Natural killer cell treated with Interleukin-12 subunit alpha and Interleukin-12 subunit beta and Interleukin-15 and Interleukin-18, amount 100 ng/mL, for 72 hours (primary cell): ENCODE measurements at places on chromosomes 4 and X. TPM values are rescaled to one million over a fixed set of nuclear protein-coding genes. Genes with fewer than 3 reads are reported as not detected.
A peak's percentile ranks its signal among the peaks of the same experiment; 100 is the strongest.

The SPACA5 gene
- not detected for total RNA-seq

The LONRF3 gene
- 8.0 TPM for total RNA-seq

The MAML3 gene
- 0.40 TPM for total RNA-seq

DNA sequence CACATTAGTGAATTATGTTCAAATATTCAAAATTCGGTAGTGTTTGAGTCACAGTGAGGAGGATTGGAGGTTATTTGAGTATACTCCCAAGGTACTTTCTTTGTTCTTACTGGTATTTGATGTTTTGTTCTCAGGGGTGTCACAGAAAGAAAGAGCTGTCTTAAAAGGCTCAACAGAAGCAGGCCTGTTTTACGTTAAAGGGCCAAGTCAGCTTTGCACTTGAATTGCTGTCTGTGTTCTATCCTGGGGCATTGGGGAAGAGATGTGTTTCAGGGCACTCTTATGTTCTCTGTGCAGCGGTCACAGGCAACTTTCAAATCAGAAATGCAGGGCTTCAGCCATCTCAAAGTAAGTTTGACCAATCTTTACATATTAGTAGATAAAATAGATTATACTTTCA is 1113.1 kb upstream of the LCORL start:
- no peak for DNase-seq

DNA sequence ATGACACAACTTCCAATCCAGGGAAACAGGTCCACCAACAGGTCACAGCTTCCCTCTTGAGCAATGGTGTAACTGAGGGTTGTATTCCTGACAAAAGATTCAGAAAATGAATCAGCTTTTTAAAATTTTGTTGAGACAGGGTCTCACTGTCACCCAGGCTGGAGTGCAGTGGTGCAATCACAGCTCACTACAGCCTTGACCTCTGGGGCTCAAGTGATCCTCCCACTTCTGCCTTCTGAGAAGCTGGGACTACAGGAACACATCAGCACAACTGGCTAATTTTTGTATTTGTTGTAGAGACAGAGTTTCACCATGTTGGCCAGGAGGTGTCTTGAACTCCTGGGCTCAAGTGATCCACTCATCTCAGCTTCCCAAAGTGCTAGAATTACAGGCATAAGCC is 43.7 kb downstream of the SAT1 start:
- no peak for DNase-seq

DNA sequence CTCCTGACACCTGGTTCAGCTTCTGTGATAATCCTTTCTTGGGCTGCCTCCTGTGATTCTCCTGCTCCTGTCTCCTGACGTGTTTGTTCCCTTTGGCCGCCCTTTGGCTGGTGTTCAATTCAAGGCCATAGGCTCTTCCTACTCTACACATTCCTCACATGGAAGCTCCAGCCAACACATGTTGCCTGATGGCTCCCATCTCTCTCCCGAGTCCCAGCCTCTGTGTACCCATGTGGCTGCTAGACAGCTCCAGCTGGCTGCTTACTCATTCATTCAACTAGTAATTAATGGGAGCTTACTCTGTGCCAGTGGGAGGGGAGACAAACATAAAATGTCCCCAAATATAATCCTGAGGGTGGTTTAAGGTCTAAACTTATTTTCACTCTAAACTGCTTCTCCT is 9.2 kb upstream of the MED28 start:
- no peak for DNase-seq

DNA sequence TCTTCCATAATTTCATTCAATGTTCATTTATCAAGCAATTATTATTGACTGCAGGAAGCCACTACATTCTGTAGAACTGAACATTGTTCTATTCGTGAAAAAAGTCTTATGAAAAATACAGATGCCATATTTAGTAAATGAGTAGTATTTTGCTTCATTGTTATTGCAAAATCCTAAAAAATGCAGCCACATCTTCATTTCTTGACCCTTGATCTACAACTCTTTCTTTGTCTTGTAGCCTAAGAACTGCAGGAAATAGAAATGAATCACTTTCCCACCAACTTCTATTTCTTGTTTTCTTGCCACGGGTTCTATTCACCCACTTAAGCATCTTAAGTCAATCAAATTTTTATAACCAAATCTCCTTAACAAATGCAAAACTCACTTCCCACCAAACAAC is 63.3 kb downstream of the KCNIP4 start:
- no peak for DNase-seq

DNA sequence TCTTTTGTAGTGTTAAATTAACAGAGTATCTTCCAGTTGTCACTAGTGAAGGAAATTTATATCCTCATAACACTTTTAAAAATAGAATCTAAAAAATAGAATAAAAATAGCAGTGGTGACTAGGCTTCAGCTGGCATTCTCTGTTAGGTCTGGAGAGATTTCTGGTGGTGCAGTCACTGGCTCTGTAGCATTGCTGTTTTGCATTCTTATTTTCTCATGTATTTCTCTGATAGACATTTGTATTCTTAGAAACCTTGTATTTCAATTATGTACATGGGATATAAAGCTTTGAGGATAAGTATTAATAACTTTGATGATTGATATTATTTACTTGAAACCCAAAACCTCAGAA is 87.6 kb downstream of the TMEM131L start:
- no peak for DNase-seq

DNA sequence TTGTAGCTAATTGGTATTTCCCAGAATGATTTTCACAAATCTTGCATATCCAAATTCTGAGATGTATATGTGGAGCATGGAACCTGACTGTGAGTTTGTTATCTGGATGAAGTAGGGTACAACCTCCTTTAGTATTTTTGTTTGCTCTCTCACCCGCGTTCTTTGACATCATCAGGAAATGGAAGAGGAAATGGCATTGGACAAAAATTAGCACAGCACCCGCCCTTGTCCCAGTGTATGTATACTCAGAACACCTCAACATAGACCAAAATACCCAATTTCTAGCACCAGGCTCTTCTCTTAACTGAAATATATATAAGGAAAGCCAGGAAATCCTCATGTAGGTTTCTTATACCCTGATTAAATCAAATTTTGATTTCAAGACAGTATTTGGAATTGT is 6.9 kb upstream of the PGRMC2 start:
- no peak for DNase-seq

DNA sequence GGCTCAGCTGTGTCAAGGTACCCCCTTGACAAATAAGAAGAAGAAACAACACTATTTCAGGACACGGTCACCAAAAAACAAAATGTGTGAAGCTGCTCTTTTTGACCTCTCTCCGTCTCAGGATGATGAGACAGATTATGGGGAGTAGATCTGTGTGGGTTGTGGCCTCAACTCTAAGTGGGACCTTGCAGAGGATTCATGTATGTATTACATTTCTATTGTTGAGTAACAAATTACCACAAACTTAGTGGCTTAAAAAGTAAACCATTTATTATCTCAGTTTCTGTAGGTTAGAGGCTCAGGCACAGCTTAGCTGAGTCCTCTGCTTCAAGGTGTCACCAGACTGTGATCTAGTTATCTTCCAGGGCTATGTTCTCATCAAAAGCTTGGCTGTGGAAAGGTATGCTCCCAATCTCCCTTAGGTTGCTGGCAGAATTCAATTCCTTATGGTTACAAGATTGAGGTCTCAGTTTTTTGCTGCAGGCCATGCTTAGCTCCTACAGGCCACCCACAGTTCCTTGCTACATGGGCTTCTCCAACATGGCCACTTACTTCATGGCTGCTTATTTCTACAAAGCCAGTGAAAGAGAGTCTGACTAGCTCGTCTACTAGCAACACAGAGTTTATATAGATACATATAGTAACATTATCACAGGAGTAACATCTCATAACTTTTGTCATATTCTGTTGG is 28.1 kb downstream of the DGKK start:
- DNase-seq: no peak

DNA sequence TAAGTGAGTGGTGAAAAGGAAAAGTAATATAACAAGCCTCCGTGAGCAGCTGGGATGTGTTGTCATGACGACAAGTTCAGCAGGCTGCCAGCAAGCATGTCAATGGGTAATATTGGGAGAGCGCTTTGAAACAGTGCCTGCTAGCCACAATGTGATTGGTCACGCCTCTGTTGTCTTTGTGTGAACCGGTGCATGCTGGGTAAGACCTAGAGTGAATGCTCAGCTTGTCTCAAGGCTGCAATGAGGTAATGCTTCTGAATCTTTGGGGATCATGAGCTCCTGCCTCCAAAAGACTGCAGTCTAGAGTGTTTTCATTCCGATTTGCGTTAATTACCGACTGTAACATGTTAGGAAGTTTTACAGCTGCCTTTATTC is 54.9 kb downstream of the STOX2 start:
- no peak for DNase-seq

DNA sequence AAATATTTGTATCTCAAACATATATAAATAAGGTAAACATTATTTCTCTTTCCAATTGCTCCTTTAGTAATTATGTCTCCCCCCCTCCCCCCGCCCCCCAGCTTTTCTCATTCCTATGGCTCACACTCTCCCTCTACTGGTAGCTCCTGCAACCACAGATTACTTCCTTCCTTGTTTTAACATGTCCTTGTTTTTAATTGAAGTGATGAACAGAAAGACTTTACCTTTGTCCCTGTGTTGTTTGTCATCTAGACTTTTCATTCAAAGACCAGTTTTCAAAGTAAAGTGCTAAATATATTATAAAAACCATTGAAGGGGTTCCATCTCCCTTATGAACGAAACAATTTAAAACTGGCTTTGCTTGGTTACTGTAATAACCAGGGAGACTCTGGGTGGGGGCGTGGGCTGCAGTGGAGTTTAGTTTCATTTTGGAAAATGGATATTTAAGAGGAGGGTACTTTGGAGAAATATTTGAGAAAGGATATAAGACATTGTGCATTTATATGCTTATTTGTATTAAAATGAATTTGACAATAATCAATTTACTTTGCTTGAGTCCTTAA is 352.9 kb downstream of the RAPGEF2 start:
- no peak for DNase-seq

DNA sequence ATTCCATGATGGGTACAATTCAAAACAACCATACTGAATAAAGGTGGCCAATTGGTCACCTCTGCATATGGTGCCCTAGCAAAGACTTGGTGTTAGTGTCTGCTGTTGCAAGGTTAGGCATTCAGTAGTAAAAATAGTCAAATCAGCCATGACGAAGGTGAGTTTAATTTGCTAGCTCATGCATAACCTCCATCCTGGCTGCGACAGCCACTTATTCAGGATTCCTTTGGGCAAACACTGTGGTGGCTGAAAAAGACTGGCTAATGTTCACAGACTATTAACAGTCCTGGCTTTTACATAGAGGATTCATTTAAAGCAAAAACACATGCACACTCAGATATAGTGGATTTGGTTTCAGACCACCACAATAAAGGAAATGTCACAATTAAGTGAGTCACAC is 34.8 kb upstream of the MAP9 start:
- no peak for DNase-seq

DNA sequence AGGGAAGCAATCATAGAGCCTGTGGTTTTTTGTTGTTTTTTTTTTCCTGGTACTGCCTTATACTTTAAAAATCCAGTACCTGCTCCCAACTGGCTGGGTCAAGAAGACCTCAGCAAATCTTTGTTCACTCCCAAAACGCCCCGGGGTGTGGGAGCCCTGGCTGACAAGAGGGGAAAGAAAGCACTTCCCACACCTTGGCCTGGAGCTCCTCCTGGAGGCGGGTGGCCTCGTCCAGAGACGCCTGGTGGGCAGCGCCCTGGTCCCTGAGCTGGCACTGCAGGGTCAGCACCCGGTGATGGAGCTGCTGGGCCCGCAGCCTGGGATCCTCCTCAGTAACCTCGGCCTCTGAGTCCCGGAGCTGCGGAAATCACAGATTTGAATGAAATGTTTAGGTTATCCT is 38.2 kb downstream of the C4orf50 start:
- DNase-seq: peak; percentile 25

DNA sequence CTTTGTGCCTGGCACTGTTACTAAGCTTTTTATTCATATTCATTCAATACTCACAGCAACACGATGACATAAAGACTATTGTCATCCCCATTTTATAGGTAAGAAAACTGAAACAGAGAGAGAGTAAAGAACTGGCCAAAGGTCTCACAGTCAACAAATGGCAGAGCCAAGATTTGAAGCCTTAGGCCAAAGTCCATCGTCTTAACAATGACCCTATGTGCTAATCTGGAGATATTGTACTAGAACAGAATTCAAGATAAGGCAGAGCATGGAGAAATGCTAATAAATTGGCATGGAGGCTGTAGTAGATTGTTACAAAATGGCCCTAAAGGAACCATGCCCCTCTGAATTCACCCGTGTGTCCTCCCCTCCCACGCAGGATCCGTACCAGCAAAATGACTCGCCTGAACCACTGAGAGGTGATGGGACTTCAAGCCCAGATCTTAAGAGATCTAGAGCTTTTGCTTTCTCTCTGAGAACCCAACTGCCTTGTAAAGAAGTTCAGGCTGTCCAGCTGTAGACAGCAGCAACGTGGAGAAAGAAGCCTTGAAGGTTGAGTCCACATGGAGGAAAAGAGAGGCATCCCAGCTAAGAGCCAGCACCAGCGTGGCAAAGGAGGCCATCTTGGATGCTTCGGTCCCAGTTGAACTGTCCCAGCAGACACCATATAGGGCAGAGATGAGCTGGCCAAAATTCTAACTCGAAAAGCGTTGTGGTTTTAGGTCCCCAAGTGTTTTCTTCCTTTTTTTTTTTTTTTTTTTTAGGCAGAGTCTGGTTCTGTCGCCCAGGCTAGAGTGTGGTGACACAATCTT is 52.8 kb upstream of the RBM47 start:
- no peak for DNase-seq

DNA sequence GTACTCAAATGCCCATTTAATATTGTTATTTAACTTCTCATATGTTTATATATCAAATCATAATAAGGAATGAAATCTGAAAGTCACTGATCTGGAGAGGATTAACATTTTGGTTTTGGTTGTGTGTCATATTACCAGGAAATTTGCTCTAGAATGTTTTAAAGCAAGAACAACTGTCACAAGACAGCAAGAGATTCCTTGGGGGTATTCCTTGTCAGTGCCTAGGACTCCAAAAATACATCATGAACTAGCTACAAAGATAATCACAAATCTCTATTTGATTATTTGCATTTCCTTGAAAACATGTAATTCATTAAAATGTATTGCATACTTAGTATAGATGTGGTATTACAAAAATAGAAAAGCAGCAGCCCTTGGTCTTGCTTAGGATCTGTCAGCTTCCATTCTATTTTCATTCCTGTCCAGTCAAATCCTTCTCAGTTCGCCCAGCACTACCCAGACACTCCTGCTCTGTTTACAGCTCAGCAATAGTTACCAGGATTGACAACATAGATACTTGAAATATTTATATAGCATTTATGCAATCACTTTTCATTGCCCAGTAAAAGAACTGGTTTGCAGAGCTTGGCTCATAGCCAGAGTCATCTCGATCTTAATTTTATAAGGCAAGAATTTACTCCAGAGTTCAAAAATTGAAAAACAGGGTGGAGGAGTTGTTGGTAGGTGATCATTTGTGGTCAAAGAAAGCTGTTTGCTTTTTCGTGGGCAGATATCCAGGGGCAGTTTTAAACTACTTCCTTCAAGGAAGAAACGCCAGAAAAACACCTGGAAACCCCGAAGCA is 9.2 kb upstream of the BMP3 start:
- DNase-seq: no peak

GRCh38 chr4:6111354-6111960 is 88.9 kb downstream of the JAKMIP1 start:
- no peak for DNase-seq
